Brain pericyte (primary cell): ENCODE measurements at places on chromosomes 6 and 20.

DNA sequence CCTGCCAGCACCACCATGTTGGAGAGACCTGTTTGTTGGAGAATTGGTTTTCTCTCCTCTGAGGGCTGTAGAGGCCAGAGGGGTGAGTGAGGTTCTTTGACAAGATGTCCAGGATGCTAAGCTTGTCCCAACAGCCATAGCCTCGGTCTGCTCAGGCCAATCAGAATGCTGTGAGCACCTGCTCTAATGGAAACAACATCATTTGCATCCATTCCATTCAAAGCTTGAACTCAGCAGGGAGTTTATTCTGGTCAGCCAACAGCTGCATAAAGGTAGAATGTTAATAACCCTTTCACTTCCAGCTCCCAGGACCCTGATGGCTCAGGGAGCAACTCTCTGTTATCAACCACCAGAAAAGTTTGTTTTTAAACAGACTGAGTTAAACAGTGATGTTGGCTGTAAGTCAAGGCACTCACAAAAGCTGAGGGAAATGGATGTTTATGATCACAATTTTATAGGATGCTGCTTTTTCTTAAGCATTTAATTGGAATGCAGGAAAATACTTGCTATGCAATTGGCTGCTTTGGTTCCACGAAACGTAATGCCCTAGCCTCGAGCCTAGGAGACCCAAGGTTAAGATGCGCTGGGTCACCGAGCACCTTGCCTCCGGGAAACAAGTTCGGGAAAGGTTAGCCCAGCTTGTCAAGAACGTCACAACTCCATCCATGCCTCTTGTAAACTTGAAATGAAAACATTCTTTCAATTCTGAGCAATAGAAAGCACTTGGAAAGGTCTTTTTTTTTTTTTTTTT lies 155.2 kb downstream of the NFATC2 start:
- no peak for DNase-seq

- no peak for DNase-seq
Measured at GRCh38 chr6:17866876-17867444, 120.5 kb downstream of the KIF13A start.

DNA sequence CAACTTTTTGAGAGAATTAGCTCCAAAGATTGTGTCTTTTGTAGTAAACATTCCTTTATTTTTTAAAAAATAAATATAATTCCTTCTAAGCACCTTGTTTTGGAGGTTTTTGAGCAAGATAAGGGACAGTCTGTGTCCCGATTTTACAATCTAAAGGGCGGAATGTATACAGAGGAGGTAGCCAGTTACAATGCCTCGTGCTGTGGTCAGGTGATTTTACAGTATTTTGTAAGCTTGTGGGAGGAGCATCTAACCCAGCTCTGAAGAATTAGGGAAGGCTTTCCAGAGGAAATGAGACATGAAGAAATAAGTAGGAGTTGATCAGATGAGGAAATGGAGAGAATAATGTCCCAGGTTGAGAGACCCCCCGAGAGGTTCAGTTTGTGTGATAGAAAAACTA lies 1.3 kb downstream of the HINT3 start:
- DNase-seq, result no peak

GRCh38 chr6:53361549-53362031 lies 12.8 kb upstream of the ELOVL5 start:
- no peak for DNase-seq

GRCh38 chr6:36139431-36139830 lies 9.1 kb downstream of the MAPK13 start:
- no peak for DNase-seq

- no peak for DNase-seq
Measured at GRCh38 chr20:49185071-49185761, 2.9 kb downstream of the STAU1 start.

- DNase-seq, result no peak
Measured at GRCh38 chr6:14063756-14064155, 53.8 kb upstream of the CD83 start.
